ENCODE measurements at places on chromosomes 7 and 10.

GRCh38 chr7:130356876-130357611 is 12.4 kb downstream of the CPA5 start:
- no peak for DNase-seq

GRCh38 chr7:117068511-117069145 is 115.3 kb downstream of the ST7 start:
- DNase-seq = no peak

GRCh38 chr10:317271-317769 is 182.1 kb downstream of the ZMYND11 start:
- no peak for DNase-seq

DNA sequence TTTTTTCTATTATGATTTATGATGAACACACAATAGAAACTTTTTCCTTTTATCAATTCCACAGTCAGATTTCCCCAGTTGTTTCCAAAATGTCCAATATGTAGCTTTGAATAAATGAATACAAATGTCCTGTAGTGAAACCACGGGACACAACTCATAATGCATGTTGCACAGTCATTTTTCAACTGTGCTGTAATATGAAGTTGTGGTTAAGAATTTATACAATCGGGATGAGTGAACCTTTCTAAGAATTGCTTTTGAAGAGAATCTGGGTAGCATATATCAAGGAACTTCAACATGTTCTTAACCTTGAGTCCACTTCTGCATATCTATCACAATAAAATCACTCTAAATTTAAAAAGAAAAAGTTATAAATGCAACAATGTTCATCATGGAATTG is 14.6 kb upstream of the ST7 start:
- DNase-seq = no peak

DNA sequence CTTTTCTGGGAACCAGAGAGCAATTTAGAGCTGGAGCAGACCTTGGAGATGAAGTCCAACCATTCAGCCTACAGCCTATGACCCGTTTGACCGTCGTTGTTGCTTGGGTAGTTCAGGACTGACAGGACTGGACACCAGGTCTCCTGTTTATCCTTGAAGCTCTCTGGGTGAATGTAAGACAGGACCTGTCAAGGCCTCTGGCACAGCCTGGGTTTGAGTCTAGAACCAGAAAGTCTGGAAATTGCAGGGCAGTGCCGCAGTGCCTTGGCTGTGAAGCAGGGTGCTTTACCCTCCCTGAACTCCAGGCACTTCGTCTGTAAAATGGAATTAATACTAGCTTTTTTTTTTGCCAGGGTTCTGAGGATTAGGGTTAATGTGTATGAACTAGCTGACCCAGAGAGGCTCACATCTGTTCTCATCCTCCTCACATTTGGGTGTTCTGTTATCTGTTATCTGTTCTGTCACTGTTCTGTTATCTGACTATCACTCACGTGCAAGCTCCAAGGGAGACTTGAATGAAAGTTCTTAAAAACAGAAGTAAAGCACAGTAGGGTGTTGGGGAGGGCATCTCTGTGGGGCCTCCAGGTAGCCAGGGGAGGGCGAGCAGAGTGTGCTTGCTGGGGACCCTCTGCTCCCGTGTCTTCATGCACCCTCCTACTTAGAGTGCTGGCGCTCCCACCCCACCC is 9.9 kb downstream of the BLVRA start:
- DNase-seq = no peak

DNA sequence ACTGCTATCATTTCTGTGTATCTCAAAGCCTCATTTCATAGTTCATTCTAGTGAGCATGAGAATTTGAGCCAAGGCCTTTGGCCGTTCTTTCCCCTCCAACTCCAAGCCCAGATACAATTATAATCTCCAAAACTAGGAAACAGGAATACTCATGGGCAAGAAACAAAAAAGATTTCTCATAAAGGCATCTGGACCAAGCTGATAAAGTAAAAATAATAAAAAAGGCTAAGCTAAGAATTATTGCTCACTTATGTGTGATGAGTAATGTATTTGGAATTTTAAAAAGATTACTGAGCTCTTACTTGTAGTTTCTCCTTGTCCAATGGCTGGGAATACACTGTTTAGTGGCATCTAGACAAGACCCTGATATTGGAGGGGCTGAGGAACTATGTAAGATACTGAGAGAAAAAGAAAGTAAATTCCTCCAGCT is 196.4 kb upstream of the POM121L12 start:
- no peak for DNase-seq

- DNase-seq = no peak
Measured at GRCh38 chr7:145050415-145050814, 214.6 kb upstream of the TPK1 start.

GRCh38 chr7:114832906-114833595 is 88.8 kb upstream of the MDFIC start:
- DNase-seq = no peak

DNA sequence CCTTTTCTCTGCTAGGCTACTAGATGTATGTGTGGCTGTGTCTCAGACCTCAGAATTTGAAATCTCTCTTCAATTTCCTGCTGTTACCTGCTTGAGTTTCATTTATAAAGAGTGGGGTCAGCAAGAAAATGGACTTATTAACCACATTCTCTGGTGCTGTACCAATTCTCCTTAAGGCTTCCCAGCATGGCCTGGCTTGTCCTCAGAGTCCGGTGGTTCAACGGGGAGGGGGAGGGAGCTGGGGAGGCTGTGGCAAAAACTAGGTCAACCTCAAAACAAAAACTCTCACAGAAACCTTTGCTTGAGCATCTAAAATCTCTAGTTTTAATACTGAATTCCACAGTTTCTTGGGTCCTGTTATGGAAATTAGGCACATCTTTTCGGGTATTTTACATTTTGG is 389.1 kb upstream of the COBL start:
- no peak for DNase-seq

GRCh38 chr10:14658331-14659127 is 116.2 kb downstream of the FAM107B start:
- DNase-seq = no peak

- no peak for DNase-seq
Measured at GRCh38 chr10:22962817-22963216, 35.0 kb downstream of the ARMC3 start.

GRCh38 chr10:60798031-60798430 is 19.8 kb downstream of the CDK1 start:
- no peak for DNase-seq

Data from effector CD4-positive, alpha-beta T cell (primary cell).